ENCODE measurements at places on chromosomes 5 and 9.

DNA sequence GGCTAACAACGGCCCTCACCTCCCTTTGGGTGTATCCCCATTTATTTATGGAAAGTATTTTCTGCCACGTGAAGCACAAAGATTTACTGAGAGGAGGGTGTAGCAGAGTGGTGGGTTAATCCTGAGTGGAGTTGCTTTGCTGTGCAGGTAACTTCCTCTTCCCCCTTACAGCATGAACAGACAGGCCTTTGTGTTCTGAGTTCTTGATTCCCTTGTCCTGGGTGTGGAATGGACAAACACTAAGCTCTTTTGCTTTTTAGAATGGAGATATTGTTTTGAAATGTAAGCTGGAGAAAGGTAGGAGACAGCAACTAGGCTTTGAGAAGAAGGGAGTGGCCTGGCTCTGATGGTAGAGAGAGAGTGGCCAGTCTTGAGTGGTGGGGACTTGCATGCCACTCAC lies 17.1 kb upstream of the GLRX start:
- DNase-seq = no peak

GRCh38 chr5:89573345-89573744 lies 690.4 kb upstream of the MEF2C start:
- DNase-seq = no peak

- no peak for DNase-seq
Observed at GRCh38 chr5:113343343-113343742, 91.4 kb downstream of the TSSK1B start.

GRCh38 chr5:68778484-68778883 lies 315.3 kb upstream of the SLC30A5 start:
- DNase-seq = no peak

GRCh38 chr5:127840198-127840524 lies 137.0 kb downstream of the CCDC192 start:
- DNase-seq = no peak
